Astrocyte of the spinal cord (primary cell): ENCODE measurements at places on chromosomes 4 and X.

DNA sequence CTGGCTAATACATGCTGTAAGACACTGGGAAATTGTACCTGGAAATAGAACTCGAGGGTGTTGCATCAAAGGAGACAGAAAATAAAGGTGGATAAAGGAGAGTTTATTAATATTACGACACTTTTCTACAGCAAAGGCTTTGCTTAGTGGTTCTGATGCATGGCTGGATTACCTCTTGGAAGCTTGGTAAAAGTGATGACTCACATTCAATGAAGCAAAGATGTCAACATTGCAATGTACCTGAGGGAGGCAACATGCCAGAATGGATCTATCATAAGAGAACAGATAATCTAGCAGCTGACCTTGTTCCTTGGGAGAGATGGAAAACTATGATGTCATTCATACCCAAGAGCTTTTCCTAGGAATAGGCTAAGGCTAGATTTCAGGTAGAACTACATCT lies 735.1 kb upstream of the DIAPH2 start:
- DNase-seq, result no peak

DNA sequence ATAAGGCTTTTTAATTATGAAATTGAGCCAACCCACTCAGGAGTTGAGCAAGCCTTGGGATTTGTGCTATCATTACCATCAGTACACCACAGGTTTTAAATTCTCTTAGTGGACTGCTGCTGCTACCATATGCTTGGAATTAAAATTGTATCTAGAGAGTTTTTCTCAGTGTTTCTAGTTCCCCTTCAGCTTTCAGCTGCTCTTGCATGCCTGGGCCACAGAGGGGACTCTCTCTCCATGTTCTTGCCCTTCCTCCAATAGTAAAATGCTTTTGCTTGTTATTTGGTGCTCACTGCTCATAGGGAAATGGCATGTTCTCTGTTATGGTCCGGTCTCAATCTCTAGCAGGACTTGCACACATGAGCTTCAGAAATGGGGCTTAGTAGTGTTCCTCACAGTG lies 101.9 kb downstream of the IGSF1 start:
- no peak for DNase-seq

GRCh38 chr4:110046588-110047049 lies 133.9 kb downstream of the EGF start:
- DNase-seq, result peak; percentile 54

DNA sequence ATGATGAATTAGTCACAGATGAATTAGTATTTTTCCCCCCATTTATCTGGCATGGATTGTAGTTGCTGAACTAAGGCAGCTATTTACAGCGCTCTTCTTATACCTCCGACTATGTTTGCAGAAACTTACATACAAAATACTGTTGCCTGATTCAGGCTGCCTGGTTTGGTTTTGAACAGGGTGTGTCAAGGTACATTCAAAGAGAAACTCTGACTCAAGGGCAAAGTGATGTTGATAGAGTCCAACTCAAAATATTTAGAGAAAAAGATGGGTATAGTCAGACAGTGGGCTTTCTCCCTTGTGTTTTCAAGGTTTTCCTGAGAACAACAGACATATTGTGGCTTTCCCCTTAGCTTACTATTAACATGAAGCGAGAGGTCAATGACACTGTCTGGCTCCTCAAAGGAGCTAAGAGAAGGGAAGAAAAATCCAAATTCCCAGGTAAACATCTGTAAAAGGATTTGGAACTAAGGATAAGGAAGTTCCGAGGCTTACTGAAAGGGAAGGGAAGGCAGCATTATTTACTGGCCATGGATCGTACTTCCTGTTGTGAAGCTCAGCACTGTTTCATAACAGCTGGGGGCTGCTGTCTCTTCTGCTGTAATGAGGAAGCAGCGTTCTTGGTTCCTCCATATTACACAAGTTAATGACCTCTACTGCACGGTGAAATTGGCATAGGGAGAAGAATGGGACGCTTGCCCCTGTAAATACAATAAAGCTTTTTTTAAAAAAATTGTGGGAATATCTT lies 30.9 kb downstream of the FAM9C start:
- no peak for DNase-seq

- DNase-seq, result peak; percentile 68
These were observed 13.3 kb downstream of the OFD1 start for GRCh38 chrX:13747836-13748235.

DNA sequence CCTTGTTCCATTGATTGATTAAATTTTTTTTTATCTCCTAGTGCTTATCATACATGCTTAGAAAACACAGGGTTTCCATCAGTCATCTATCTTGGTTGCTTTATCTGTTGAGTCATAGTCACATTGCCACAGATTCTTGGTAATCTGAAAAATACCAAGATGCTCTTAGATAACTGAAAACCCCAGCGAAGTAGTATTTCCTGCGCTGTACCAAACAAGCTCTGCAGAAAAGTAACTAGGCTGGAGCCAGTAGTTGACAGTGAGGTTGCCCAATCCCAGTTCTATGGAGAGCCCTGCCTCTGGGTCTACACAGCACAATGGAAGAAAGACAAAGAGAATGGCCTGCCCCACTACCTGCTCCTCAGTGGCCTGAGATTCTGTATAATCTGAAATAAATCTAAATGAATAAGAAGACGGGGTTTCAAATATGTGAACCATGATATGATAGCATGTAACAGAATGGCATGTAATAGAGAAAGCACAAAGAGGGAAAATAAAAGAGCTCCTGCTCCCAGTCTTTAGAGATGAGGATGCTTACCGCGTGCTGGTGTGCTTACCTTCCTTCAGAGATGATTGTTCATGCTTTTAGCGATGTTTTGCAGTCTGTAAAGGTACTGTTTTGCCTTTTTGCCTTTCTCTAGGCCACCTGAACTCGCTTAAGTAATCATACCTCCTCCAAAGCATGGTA lies 55.3 kb upstream of the RAPGEF2 start:
- no peak for DNase-seq

DNA sequence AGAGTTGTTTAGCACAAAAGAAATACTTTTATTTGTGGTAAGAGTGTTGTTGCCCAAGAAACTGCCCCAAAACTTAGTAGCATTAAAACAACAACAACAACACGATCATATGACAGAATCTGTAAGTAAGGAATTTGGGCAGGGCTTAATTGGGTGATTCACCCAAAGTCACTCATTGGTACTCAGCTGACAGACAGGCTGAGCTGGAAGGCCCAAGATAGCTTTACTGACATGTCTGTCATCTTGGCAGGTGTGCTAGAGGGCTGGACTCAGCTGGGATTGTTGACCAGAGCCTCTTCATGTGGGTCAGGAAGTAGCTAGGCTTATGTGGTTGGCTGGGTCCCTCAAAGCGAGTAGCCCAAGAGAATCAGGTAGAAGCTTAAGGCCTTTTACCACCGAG lies 52.3 kb downstream of the KIAA0232 start:
- DNase-seq, result no peak

GRCh38 chrX:152418025-152418424 lies 33.1 kb downstream of the GABRA3 start:
- no peak for DNase-seq

GRCh38 chr4:81421346-81422218 lies 50.1 kb downstream of the RASGEF1B start:
- peak; percentile 52 for DNase-seq
